ENCODE measurements at places on chromosomes 16 and 17. TPM values are rescaled to one million over a fixed set of nuclear protein-coding genes. Genes with fewer than 3 reads are reported as not detected.

Gene KCNH6
- total RNA-seq, result not detected

Gene ALOX15B
- total RNA-seq, result not detected

Gene CD7
- total RNA-seq, result 405 TPM

Gene ERBB2
- total RNA-seq, result 3.3 TPM

Gene SCGB1C2
- total RNA-seq, result not detected

Gene CDT1
- 78.9 TPM for total RNA-seq

Gene DBNDD1
- total RNA-seq, result 0.41 TPM

Gene KRTAP4-5
- not detected for total RNA-seq

Gene RDM1
- total RNA-seq, result 6.3 TPM

Gene LRRC59
- 82.4 TPM for total RNA-seq

Data from T-helper 1 cell treated with Interleukin-12 subunit alpha and Interleukin-12 subunit beta and Interleukin-4 antibody, amounts not matched to agents 30 ng/mL and 1 ng/mL, for 36 hours (primary cell).